ENCODE measurements at places on chromosomes 11 and 22.
A peak's percentile ranks its signal among the peaks of the same experiment; 100 is the strongest.

DNA sequence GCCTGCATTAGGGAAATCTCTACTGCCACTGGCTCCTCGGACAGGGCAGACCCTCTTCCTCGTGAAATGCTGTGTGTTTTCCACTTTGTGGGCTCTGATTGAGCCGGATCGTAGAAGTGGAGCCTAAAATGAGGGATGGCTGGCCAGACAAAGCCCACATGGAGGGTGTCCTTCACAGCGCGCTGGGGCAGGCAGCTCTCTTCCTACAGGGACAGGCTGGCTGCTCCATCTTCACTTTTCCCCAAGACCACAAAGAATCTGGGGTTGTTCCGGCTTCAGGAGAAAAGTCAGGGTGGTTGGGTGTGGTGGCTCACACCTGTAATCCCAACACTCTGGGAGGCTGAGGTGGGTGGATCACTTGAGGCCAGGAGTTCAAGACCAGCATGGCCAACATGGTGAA, 94.9 kb downstream of the MORC2 start:
- DNase-seq = no peak

DNA sequence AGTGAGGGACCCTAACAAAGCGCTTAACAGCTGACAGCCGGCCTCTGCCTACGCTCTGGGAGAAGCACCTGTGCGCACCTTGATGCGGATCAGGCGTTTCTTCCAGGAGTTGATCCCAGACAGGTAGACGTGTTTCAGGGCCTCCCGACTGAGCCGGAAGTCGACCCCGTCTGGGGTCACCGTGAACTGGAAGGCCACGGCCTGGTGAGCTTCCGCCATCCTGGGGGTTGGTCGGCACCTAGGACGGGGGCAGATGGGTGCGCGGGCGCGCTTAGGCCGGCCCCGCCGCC, 585 bp downstream of the CPT1B start:
- no peak for DNase-seq

GRCh38 chr22:48703265-48703941, 1124.3 kb downstream of the BRD1 start:
- DNase-seq = no peak

GRCh38 chr11:95700471-95700817, 89.1 kb downstream of the FAM76B start:
- peak; percentile 2 for DNase-seq

- DNase-seq = peak; percentile 58
These were observed 30.3 kb upstream of the PISD start for GRCh38 chr22:31692186-31692886.

DNA sequence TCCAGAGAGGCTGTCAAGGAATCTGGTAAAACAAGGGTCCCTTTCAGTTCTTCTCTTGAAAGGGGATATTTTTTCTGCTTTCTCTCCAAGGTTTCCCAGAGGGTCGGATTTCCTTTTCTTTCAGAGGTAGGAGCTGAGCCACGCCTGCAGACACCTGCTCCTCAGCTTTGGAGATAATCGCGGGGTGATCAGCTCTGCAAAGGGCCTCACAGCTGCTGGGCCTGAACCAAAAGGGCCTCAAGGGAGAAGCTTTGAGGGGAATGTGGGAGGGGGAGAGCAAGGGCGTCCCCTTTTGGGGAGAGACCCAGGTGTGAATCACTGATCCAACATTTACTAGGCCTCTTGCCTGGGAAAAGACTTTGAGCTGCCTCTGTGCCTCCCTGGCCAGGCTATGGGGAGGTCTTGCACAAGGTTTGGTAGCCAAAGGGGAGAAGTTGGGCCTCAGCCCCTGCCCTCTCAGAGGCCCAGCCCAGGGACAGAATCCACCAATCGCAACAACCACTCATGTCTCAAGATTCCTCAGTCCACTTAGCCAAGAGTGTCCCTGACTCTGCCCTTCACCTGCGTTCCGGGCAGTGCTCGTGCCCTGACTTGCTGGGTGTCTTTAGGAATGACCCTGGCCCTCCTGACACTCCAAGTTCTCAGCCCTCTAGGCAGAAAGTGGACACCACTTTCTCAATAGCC, 14.0 kb upstream of the TP53I11 start:
- no peak for DNase-seq

DNA sequence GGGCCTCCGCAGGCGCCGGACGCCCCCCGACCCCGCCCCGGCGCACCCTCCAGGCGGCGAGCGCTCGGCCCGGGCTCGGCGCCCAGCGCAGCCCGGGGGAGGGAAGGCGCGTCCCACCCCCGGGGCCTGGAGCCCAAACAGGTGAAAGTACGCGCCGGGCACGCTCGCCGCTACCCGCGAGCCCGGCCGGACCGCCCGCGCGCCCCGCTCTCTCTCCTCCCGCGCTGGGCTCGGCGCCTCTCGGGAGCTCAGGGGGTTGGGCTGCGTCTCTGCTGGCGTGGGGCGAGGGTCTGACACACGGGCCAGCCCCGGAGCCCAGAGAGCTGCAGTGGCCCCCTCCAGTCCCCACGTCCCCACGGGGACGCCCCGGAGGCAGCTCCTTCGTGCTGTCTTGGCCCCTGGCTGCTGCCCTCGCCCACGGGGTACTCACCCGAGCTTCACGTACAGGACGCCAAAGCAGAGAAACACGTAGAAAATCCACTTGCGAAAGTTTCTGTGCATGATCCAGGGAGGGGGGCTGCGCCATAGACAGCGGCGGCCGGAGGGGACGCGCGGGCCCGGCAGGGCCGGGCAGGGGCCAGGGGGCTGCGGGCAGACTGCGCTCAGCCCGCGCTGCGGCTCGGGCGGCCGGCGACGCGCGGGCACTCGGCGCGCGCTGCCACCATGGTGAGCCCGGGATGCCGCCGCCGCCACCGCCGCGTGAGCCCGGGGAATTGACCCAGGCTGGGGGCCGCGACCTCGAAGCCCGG, 534 bp downstream of the WNT7B start:
- DNase-seq = no peak
